ENCODE measurements at places on chromosomes 3 and 15. TPM values are rescaled to one million over a fixed set of nuclear protein-coding genes. Genes with fewer than 3 reads are reported as not detected.

- DNase-seq: no peak
Measured at GRCh38 chr3:196280689-196281440, 6.7 kb downstream of the PCYT1A start.

The C3orf70 gene
- 5.4 TPM for total RNA-seq

GRCh38 chr3:42302924-42303634 is 37.1 kb upstream of the CCK start:
- DNase-seq: no peak

DNA sequence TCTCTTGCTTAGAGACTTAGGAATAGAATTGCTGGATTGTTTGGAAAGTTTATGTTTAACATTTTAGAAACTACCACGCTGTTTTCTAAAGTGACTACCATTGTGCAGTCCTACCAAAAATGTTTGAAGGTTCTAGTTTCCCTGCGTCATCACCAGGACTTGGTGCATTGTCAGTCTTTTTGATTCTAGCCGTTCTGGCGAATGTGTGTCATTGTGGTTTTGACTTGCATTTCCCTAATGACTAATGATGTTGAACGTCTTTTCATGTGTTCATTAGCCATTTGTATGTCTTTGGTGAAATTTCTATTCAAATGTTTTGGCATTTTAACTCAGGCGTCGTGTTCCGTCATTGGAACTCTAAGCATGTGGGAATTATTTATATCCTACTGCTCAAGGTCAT is 58.0 kb downstream of the CHD2 start:
- DNase-seq: no peak

The CYP8B1 gene
- total RNA-seq: not detected

All from Peyer's patch (tissue), 4 donors.